ENCODE measurements at places on chromosomes 7 and 10. TPM values are rescaled to one million over a fixed set of nuclear protein-coding genes. Genes with fewer than 3 reads are reported as not detected.

DNA sequence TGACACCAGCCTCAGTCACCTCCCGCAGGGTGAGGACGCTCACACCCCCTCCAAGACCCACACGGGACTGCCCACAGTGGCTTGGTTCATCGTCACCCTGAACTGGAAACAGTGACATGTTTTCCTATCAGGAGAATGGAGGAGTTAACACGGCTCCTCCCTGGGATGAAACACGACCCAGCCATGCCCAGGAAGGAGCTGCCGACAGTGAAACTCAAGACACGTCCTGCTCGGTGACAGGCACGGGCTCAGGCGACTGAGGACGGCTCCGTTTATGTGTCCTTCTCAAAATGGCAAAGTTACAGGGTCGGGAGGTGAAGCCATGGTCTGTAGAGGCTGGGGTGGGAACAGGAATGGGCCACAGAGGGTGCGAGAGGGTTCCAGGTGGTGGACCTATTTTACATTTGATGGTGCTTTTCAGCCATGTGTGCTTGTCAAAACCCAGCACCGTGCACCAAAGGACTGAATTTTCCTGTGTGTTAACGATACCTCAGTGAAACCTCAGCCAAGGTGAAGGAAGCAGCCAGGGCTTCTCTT is 272.4 kb downstream of the ADARB2 start:
- no peak for DNase-seq

DNA sequence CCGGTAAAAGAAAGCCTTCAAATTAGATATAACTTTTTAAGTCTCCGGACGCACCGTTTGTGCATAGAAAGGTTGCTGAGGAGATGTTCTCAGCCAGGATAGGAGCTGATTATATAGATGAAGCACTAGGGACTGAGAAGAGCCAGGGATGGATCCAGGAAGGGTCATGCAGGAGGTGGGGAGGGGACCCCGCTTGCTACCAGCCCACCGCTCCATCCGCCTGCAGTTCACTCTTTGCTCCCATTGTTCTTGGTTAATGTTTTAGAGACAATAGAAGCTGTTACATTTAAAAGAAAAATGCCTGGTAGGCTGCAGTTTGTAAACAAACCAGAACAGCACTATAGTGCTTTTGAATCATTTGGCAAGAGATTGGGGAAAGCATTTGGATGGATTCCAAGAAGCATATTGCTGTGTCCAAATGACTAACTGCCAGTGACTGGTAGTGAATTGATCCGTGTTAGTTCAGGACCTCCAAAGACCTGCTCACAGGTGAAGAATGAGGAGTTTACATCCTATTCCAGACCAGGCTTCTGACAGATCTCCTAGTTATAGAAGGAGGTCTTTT is 175.9 kb upstream of the TAC1 start:
- no peak for DNase-seq

Gene FAM131B
- 0.51 TPM for total RNA-seq

Gene COL13A1
- total RNA-seq = 6.6 TPM

Measured in dermis blood vessel endothelial cell (primary cell).